Skeletal muscle tissue (tissue), 5 donors: ENCODE measurements at places on chromosomes 3 and 15. TPM values are rescaled to one million over a fixed set of nuclear protein-coding genes. Genes with fewer than 3 reads are reported as not detected.

Gene USP4
- 18.3 TPM for total RNA-seq

Gene KIF23
- 13.0 TPM for total RNA-seq

Gene GOLGA8R
- 3.1 TPM for total RNA-seq

Gene STAG1
- 68.4 TPM for total RNA-seq

Gene LYZL4
- total RNA-seq = not detected

Gene ADGRG7
- not detected for total RNA-seq

Gene TPRA1
- total RNA-seq = 15.1 TPM

Gene POPDC2
- 13.6 TPM for total RNA-seq

Gene GOLGA8H
- total RNA-seq = 0.52 TPM

Gene P2RY1
- total RNA-seq = 5.2 TPM

Gene CKMT1A
- total RNA-seq = not detected

Gene ISLR2
- 2.1 TPM for total RNA-seq

Gene FRMD4B
- total RNA-seq = 21.4 TPM

Gene LRTM1
- 106 TPM for total RNA-seq

Gene UBA7
- total RNA-seq = 29.7 TPM

Gene GJD2
- not detected for total RNA-seq

Gene FSTL1
- total RNA-seq = 377 TPM

Gene ROPN1
- total RNA-seq = not detected

Gene LOXL1
- 7.8 TPM for total RNA-seq

Gene CEP152
- total RNA-seq = 2.6 TPM

Gene ANKRD34C
- total RNA-seq = not detected

Gene ACKR4
- total RNA-seq = 2.1 TPM

Gene PCOLCE2
- total RNA-seq = 3.1 TPM

Gene CPN2
- total RNA-seq = not detected

Gene RARB
- total RNA-seq = 20.9 TPM

Gene KLHL40
- 179 TPM for total RNA-seq
